Stimulated activated CD8-positive, alpha-beta memory T cell treated with anti-CD3 and anti-CD28 coated beads, Interleukin-7, amount 100 ng/mL, for 1 hour (primary cell): ENCODE measurements at places on chromosomes 7 and 10.
A peak's percentile ranks its signal among the peaks of the same experiment; 100 is the strongest.

- no peak for DNase-seq
Measured at GRCh38 chr7:135147341-135147898, 452 bp upstream of the TMEM140 start.

GRCh38 chr7:84339306-84339705 lies 144.7 kb upstream of the SEMA3A start:
- no peak for DNase-seq

DNA sequence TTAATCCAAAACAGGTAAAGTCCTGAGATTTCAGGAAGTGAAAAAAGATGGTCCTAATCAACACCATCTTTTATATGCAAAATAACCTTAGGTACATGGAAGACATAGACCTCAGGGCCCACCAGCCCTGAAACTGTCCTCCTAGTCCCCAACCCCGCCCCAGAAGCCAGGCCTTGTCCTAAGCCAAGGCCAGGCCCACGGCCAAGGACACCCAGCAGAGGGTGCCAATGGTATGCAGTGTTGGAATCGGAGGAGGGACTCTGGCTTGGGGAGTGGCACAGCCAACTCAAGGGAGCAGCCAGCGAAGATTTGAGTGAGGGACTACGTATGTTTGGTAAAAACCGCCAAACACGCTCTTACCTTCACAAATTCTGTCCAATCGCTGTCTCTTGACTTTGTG lies 96.7 kb downstream of the ZRANB1 start:
- no peak for DNase-seq

GRCh38 chr10:63265222-63265617 lies 132.1 kb downstream of the NRBF2 start:
- no peak for DNase-seq

DNA sequence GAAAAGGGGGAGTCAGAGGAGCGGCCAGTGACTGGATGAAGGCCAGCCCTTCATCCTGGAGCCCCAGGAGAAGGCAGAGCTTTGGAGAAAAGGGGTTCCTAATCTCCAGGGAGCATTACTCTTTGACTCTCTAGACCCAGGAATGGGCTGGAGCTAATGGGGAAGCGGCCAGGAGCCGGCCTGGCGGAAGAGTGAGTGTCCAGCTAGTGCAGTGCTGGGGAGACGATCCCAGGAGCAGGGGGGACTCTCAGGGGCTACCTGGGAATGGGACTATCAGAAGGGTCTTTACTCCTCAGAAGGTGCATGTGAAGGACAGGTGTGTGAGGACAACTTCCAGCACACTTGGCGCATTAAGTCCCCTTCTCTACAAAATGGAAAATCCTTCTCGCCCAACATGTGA lies 2.4 kb upstream of the PAX2 start:
- DNase-seq = no peak

- DNase-seq = no peak
Measured at GRCh38 chr10:78483641-78484040, 450.0 kb downstream of the RPS24 start.

- DNase-seq = no peak
Measured at GRCh38 chr7:1512781-1513656, 8.8 kb upstream of the INTS1 start.

- DNase-seq = no peak
Measured at GRCh38 chr7:41744161-41744560, 41.3 kb upstream of the INHBA start.

DNA sequence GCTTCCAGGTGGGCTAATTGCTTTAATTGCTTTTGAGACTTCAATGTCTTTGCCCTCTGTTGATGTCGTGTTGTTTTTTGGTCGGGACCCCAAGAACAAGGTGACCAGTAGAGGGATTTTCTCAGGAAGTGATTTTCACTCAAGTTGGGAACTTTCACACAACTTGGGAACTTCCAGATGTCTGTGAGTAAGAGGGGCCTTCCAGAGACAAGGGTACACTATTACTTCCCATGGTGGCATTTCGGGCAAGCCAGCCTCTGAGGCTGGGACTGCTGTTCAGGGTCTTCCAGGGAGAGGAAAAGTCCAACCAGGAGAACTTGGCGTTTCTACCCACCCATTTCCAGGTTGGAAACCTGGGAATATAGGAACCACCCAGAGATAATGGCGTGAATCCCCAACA lies 170.0 kb upstream of the CDCA7L start:
- no peak for DNase-seq

DNA sequence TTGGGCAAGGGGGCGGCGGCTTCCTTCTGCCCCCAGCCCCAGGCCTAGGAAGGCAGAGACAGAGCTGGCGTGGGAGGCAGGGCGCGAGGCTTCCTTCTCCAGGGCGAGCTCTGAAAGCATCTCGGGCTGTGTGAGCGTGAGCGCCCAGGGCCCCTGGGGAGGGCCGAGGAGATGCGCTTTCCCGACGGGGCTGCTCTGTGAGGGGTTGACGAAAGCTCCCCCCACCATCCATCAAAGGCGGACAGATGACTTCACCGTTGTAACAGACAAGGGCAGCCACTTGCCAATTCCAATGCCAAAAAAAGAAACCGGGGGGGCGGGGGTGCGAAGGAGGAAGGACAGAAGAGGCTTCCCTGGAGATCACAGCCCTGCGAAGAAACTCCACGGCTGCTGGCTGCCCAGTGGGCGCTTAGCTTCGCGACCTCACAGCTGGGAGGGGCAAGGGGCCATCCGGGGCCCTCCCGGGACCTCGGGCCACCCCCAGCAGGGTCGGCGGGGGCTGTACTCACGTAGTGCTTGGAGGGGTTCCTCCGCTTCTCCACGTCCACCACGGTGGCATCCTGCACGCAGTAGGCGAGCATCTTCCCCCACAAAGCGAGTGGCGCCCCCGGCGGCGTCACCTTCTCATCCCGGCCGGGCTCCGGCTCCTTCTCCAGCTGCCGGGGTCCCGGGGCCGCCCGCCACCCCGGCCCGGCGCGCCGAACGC lies 537 bp downstream of the SH3PXD2A start:
- no peak for DNase-seq

DNA sequence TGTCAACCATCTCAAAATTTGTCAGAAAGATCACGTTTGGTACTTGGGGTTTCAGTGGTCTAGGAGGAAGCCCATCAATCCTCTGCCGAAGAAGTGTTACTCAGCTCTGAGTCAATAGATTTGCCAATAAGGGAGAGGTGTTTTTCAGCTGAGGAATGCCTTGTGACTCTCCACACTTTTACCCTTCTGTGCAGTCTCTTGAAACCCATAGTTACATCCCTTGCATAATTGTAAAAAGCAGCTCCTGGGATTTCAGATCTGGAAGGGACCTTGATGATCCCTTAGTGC lies 47.5 kb downstream of the INSYN2A start:
- DNase-seq = no peak

DNA sequence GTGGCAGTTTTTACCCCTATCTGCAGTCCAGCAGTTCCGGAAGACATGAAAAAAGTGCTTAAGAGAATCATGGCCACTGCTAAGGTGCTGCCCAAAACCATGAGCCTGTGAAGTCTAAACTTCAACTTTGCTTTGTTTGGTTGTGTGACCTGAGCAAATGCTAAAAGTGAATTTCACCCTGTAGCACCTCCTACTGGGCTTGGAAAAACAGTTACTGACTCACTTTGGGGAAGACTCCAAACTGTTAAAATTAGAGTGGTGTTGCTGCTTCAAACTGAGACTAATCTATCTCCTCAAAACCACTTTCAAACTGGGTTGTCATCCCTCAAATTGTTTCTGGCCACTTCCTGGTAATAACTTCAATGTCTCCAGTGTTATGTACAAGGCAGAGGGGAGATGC lies 21.3 kb downstream of the MKX start:
- no peak for DNase-seq

DNA sequence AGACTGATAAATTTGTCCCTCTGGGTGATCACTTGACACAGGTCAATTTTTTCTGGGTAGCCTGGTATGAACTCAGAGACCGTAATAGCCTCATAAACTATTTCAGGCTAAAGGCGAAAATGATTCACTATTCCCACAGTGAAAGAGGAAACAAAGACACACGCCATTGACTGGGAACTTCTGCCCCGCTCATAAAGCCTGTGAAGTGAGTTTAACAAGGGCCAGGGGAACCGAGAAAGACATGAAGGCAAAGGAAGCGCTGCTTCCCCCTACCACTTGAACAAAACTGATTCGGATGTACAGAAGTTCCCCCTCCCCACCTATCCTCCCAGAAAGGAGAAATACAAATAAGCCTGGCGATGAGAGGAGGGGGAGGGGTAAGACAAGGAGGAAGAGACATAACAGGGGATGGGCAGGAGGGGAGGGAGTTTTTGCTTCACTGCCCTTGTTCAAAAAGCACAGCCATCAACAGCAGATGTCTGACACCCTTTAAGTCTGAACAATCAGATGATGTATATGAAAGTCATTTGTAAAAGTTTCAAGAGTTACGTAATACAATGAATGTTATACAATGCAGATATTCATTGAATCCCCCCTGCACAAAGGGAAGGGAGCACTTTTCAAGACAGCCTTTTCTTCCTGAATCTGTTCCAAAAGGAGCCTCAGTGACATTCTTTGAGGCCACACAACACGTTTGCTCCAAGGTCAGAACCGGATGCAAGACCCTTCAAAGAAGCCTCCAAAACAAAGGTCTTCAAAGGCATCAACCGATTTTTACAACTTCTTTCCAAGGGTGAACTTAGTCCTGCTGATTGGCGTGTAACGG lies 734 bp downstream of the ABCB4 start:
- no peak for DNase-seq

DNA sequence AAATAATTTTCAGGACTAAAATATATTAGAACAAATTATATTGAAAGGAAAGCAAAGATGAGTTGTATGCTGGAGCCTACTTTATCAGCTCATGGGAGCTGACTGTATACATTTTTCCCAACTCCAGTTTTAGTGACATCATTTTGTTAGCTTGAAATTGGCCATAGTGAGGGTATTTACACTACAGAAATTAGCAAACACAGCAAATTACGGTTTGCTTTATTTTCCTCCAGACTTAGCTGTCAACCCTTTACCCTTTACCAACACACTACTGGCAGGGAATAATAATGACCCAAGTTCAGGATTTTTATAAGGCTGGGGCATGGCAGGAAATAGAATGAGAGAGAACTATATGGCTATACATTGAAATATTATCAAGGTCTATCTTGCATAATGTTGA lies 120.3 kb upstream of the PRSS1 start:
- DNase-seq = no peak

DNA sequence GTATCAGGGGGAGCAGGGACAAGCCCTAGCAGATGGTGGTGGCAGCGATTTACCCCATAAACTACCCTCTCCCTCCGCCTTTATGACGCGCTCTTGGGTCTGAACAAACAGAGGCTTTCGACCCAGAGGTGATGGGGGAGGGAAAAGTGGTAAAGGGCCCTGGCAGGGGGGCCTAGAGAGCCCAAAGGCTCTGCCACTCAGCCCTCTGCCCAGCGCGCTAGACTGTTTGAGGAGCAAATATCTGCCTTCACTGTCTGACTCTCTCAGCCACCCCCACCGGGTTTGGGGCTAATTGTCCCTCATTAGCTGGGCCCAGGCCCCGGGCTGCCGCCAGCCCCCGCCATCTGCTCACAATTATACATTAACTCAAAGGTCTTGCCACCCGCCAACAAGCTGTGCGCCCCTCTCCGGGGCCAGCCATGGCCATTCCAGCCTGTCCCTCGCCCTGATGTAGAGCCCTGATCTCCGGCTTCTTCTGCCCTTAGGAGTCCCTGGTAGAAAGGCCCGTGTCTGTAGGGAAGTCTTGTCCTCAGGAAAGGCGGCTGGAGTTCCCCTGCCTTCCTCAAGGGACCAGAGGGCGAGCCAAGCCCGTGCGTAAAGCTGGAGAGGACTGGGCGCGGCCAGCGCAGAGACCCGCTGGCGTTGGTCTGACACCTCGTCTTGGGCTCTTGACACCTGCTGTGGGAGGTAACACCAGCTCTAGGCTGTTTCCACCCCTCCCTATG lies 1.9 kb upstream of the PAX4 start:
- DNase-seq = no peak

- DNase-seq = peak; percentile 34
Measured at GRCh38 chr7:157139111-157139809, 534 bp downstream of the UBE3C start.

GRCh38 chr7:73786588-73786987 lies 16.5 kb upstream of the CLDN3 start:
- DNase-seq = no peak

DNA sequence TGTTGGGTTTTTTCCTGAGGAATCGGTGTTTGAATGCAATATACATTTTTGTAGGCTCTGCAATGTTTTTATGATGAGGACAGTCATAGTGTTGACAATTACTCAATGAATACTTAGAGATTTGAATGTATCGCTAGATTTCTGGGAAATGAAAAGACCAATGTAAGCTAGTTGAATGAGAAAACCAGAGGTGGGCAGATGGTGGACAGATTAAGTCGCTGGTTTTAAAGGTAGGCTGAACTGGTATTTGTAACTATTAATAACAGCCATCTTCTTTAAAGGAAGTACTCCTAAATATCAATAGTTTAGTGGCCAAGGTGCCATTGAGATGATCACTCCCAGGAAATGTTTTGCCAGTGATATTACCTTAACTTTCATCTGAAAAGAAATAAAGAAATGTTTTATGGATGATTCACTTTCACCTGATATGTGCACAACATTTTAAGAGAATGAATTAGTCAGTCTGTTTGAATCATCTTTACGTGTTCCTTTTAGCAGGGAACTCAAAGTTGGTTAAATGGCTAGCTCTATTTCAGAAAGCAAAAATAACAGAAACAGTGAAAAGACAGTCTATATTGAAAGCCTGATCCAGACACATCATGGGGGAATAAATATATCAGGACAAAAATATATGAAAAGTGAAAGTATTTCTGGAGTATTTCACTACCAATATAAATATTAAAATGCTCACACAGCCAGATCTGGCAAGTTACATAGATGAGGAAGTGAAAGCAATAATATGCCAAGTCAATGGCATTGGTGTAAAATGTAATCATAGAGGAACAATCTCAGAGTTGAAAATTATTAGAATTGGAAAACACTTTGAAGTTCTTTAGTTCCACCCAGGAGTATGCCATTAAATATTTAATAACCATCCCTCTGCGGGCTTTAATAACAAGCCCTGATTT lies 20.7 kb downstream of the MET start:
- DNase-seq = no peak

- DNase-seq = no peak
Measured at GRCh38 chr10:89588671-89589070, 53.3 kb upstream of the SLC16A12 start.

- DNase-seq = no peak
Measured at GRCh38 chr7:82699773-82700186, 256.2 kb upstream of the CACNA2D1 start.

DNA sequence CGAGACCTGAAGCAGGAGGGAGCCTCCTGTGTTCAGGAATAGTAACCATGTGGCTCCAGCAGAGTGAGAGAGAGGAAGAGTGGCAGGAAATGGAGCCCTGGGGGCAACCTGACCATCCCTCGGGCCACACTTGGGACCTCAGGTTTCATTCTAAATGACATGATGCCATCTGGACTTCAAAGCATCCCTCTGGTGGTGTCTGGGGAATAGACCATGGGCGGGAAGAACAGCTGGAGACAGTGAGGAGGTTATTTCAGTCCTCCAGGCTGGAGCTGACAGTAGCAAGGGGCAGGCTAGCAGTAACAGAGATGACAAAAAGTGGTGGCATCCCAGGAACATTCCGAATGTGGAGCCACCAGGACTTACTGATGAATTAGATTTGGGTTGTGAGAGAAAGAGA lies 44.8 kb downstream of the AKR1B1 start:
- no peak for DNase-seq

GRCh38 chr10:77510695-77511094 lies 126.9 kb downstream of the KCNMA1 start:
- no peak for DNase-seq
